ENCODE measurements at places on chromosomes 1 and 21.
A peak's percentile ranks its signal among the peaks of the same experiment; 100 is the strongest.

DNA sequence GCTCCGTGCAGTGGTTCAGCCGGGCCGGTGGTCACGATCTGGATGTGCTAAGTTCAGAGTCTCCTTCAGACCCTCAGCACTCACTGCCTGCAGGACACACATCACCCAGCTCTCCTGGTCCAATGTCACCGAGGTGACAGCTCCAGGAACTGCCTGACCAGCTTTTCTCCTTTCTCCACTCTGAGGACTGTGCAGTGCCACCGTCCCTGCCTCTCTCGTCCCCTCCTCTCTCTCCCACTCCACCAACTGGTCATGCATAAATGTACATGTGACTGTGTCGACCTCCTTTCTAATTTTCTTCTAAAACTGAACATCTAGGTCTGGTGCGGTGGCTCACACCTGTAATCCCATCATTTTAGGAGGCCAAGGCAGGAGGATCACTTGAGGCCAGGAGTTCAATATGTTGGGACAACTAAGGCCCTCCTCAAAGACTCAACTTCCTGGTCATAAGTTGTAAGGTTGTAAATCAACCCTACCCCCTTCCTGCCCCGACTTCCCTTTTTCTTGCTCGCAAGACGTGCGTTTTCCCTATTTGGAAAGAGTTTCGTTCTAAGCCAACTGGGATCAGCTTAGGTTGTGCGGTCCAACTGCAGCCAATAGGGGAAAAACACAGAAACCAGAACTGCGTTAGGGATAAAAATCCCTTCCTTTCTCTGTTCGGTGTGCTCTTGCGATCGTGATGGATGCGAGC is 53.1 kb downstream of the MEGF6 start:
- DNase-seq, result no peak

DNA sequence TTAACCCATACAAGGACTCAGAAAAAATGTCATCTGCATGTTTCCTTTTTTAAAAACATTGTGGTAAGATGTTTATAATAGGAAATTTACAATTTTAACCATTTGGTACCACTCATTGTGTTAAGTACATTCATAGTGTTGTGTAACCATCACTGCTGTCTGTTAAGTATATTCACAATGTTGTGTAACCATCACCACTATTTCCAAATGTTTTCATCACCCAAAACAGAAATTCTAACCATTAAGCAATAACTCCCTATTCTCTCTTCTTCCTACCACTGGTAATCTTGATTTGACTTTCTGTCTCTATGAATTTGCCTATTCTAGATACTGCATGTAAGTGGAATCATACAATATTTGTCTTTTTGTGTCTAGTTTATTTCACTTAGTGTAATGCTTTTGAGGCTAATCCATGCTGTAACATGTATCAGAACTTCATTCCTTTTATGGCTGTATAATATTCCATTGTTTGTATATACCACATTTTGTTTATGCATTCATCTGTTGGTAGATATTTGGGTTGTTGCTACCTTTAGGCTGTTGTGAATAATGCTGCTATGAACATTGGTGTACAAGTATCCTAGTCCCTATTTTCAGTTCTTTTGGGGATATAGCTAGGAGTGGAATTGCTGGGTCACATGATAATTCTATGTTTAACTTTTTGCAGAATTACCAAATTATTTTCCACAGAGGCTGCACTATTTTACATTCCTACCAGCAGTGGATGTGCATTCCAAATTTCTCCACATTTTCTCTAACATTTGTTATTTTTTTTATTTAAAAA is 14.1 kb downstream of the HIPK1 start:
- DNase-seq, result no peak

GRCh38 chr21:26140926-26141325 is 29.6 kb downstream of the APP start:
- no peak for DNase-seq

GRCh38 chr1:158112994-158113758 is 67.5 kb upstream of the CD1D start:
- DNase-seq, result peak; percentile 78

GRCh38 chr1:178371235-178371634 is 125.5 kb downstream of the CLEC20A start:
- peak; percentile 58 for DNase-seq

DNA sequence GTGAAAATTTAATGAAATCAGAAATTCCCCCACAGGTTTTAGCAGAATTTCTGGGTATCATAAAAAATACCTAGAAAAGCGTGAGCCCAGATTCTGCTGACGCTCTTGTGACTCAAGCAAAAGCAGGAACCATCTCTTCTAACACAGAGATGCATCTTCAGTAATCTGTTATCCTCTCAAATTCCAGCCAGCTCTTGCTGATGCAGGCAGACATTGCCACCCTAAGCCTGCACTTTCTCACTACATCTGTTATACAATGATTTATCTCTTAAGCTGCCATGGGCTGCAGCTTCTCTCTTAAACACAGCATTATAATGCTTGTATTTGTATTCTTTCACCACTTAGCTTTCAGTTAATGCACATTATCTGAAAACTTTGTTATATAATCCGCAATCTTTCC is 113.0 kb upstream of the RGS1 start:
- DNase-seq, result no peak
